ENCODE measurements at places on chromosomes 7 and 10. TPM values are rescaled to one million over a fixed set of nuclear protein-coding genes. Genes with fewer than 3 reads are reported as not detected.

TAS2R41 gene
- total RNA-seq = not detected

BZW2 gene
- total RNA-seq = 89.8 TPM

PRSS37 gene
- not detected for total RNA-seq

PVRIG gene
- 21.0 TPM for total RNA-seq

- no peaks in the 10 kb centered on the region for H3K27me3 ChIP-seq
- H3K36me3 ChIP-seq = no peaks in the 10 kb centered on the region
- H3K4me1 ChIP-seq = no peaks in the 10 kb centered on the region
Observed at GRCh38 chr10:51369903-51370302, 295.6 kb downstream of the PRKG1 start.

- no peak overlapping the region for H3K4me3 ChIP-seq
- no peaks in the 10 kb centered on the region for H3K4me1 ChIP-seq
- no peak for DNase-seq
- no peaks in the 10 kb centered on the region for H3K36me3 ChIP-seq
Observed at GRCh38 chr10:77060913-77061312, 576.7 kb downstream of the KCNMA1 start.

GRCh38 chr7:36171503-36171902, 18.4 kb downstream of the EEPD1 start:
- DNase-seq = no peak
- H3K27me3 ChIP-seq = no peaks in the 10 kb centered on the region
- peaks cover 9% of the 10 kb centered on the region for H3K4me1 ChIP-seq
- H3K27ac ChIP-seq = no peak overlapping the region

DNA sequence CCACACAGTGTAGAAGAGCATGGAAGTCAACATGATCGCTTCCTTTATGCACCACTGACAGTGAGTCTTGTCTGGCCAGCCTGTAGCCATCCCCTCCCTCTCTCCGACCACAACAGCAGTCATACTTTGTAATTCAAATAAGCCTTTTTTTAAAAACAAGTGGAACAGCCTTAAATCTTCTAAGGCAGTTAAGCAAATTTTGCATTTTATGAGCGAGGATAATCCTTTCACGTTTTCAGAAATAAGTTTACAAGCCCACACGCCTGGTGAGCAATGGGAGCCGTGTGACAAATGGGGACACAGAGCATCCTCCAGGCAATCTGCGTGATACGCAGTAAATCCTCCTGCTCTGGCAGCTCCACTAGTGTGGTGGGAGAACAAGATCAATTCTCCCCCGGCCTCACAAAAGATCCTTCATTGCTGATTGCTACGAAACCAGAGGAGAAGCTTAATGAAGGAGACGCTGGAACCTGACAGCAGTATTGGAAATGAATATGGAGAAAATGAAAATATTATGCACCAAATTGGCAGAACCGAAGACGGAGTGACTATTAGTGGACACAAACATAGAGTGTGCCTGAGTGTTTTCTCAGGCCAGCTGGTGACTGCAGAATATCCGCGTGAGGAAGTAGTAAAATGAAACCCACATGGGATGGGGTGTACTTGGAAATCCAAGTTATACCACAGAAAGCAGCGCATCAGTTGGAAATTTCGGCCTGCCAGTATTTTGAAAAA, 104.2 kb upstream of the CDCA7L start:
- no peak for DNase-seq
- H3K27me3 ChIP-seq = peaks cover 11% of the 10 kb centered on the region
- H3K4me3 ChIP-seq = no peak overlapping the region
- no peaks in the 10 kb centered on the region for H3K4me1 ChIP-seq
- H3K27ac ChIP-seq = no peak overlapping the region
- H3K36me3 ChIP-seq = no peaks in the 10 kb centered on the region

GRCh38 chr7:93835702-93836101, 54.9 kb downstream of the TFPI2 start:
- DNase-seq = no peak
- H3K27ac ChIP-seq = no peak overlapping the region
- H3K36me3 ChIP-seq = no peaks in the 10 kb centered on the region
- H3K4me3 ChIP-seq = no peak overlapping the region

GRCh38 chr7:100865938-100866728, 1.1 kb upstream of the TRIP6 start:
- no peaks in the 10 kb centered on the region for H3K27me3 ChIP-seq
- H3K4me1 ChIP-seq = peaks cover 9% of the 10 kb centered on the region
- peaks cover 9% of the 10 kb centered on the region for H3K36me3 ChIP-seq
- H3K27ac ChIP-seq = no peak overlapping the region
- no peak for DNase-seq

DNA sequence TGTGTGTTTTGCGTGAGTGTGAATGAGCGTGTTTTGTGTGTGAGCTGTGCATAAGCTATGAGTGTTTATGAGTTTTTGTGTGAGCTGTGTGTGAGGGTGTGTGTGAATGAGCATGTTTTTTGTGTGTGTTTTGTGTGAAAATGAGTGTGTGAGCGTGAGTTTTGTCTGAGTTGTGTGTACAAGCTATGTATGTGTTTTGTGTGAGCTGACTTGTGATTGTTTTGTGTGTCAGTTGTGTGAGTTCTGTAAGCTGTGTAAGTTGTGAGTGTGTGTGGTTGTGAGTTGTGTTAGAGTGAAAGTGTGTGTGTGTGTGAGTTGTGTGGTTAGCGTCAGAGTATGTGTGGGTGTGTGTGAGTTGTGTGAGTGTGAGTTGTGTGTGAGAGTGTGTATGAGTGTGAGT, 343.2 kb downstream of the PTPRN2 start:
- H3K4me3 ChIP-seq = no peak overlapping the region
- H3K36me3 ChIP-seq = no peaks in the 10 kb centered on the region
- no peaks in the 10 kb centered on the region for H3K4me1 ChIP-seq
- H3K27ac ChIP-seq = no peak overlapping the region
- no peak for DNase-seq

DNA sequence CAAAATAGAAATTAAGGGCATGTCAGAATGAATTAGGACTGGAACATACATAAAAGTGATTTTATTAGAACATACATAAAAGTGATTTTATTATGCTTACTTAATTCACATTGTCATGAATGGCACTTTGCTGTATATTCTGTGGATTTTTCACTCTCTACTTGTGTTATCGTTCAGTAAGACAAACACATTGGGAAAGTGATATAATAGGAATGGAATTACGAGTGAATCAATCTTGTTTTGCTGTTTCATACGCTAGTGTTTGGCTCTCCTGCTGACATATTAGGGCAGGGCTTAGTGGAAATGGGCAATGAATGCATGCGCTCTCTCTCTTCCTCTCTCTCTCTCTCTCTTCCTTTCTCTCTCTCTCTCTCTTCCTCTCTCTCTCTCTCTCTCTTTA, 561.1 kb downstream of the ACTR3B start:
- DNase-seq = no peak
- no peaks in the 10 kb centered on the region for H3K27me3 ChIP-seq
- no peak overlapping the region for H3K4me3 ChIP-seq

GRCh38 chr7:45682358-45682735, 108.2 kb downstream of the ADCY1 start:
- no peak overlapping the region for H3K4me3 ChIP-seq
- no peaks in the 10 kb centered on the region for H3K4me1 ChIP-seq
- no peaks in the 10 kb centered on the region for H3K36me3 ChIP-seq
